Stimulated activated CD8-positive, alpha-beta memory T cell treated with anti-CD3 and anti-CD28 coated beads, Interleukin-7, amount 100 ng/mL, for 48 hours (primary cell): ENCODE measurements at places on chromosomes 1 and 21.

GRCh38 chr21:41874611-41875010, 4.5 kb downstream of the PRDM15 start:
- DNase-seq = no peak

GRCh38 chr1:61138921-61139774, 56.8 kb downstream of the NFIA start:
- no peak for DNase-seq

GRCh38 chr1:228377664-228378089, 29.0 kb downstream of the TRIM11 start:
- no peak for DNase-seq

- DNase-seq = no peak
Measured at GRCh38 chr1:10475510-10475909, 760 bp downstream of the PEX14 start.

GRCh38 chr1:110343249-110343648, 4.1 kb downstream of the RBM15 start:
- DNase-seq = no peak

GRCh38 chr1:7641587-7642417, 129.3 kb upstream of the VAMP3 start:
- DNase-seq = no peak

GRCh38 chr1:195071461-195071860, 1536.8 kb downstream of the KCNT2 start:
- DNase-seq = no peak

GRCh38 chr1:202965422-202965821, 1.6 kb downstream of the CYB5R1 start:
- no peak for DNase-seq

DNA sequence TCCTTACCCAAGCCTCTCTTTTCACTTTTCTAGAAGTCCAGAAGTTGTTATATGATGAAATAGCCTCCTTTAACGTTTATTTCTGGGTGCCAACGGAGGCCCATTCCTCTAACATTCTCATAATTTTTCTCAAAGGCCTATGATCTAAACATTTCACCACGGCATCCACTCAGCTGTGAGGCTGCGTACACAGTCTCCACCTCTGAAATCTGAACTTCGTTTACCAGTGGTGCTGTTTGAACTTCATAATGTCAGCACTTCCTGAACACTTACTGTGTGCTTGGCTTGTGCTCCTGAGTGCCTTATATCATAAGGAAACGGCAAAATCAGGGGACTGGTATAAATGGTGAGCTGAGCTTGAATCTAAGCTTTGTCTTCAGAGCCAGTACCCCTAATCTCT, 12.0 kb upstream of the RBP7 start:
- no peak for DNase-seq

DNA sequence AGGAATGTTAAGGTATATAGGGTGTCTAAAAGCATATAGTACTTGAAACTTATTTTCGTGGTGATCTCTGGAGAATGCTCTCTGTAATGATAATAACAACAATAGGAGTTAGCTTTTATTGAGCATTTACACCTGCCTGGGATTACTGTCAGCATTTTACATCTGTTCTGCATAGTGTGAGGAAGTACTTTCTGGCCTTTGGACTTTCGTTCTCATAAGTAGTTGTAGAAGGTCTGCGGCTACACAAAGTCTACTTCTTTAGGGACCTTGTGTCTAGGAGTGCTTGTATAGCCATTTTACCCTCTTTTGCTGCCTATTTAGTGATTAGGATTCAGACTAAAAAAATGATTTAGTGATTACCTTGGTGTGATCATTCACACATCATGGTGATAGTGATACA, 103.6 kb upstream of the GPR52 start:
- no peak for DNase-seq

DNA sequence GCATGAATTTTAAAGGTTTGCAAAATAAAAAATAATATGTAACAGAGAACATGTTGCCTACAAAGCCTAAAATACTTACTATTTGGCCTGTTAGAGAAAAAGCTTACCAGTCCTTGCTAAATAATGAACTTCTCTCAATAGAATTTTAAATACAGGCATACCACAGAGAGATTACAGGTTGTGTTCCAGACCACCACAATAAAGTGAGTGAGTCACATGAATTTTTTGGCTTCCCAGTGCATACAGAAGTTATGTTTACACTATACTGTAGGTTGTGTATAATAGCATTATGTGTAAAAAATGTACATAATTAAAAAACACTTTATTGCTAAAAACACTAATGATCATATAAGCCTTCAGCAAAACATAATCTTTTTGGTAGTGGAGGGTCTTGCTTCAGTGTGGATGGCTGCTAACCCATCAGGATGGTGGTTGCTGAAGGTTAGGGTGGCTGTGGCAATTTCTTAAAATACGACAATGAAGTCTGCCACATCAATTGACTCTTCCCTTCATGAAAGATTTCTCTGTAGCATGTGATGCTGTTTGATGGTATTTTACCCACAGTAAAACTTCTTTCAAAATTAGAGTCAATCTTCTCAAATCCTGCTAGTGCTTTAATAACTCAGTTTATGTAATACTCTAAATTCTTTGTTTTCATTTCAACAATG, 48.6 kb downstream of the SCYL3 start:
- DNase-seq = no peak

DNA sequence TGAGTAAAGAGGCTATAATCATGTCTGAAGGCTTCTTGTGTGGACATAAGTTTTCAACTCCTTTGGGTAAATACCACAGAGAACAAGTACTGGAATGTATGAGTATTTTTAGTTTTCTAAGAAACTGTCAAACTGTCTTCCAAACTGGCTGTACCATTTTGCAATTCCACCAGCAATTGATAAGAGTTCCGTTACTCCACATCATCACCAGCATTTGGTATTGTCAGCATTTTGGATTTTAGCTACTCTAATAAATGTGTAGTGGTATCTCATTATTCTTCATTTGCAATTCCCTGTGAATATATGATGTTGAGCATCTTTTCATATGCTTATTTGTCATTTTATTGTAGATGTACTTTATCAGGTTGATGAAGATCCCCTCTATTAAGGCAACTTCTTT, 9.4 kb upstream of the MNDA start:
- DNase-seq = no peak

- DNase-seq = no peak
Measured at GRCh38 chr1:19337289-19337688, 25.2 kb downstream of the SLC66A1 start.

DNA sequence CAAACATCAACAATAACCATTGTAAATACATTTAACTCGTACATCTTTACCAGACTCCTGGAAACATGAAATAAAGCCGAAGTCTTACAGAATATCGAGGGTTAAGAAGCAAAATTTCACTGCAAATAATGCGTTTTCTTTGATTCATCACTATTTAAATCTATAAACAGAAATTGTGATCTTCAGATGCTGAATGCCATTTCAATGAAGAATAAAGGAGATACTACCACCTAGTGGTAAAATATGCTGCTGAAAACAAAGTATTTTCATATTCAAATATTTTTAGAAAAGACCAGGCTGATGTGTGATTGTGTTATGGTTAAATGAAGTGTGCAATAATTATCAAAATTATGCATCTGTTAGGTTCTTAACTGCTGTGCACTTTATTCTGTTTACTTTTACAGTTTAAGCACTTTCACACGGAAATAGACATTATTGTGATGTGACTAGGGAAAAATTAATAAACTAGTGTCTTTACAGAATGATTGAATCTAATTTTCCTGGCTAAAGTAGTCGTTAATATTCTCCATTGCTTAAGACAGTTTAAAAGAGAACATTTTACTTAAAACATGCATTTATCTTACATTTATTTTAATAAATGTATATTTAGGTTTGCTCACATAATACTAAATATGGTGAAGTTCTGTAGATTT, 1093.1 kb downstream of the MRPL39 start:
- DNase-seq = no peak

DNA sequence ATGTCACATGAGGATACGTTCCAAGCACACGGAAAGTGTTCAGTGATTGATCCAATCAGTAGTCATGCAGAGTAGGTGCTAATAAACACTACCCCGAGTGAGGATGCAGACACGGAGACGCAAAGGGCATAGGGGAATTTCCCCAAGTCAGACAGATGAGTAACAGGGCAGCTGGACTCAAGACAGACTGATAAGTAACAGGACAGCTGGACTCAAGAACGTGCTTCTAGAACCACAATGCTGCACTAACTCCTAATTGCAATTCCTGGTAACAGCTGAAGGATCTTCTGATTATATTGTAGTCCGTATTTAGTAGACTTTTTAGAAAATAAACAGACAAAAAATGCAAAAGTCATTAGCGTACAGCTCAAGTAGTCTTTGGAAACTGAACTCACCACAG, 1.9 kb upstream of the OR2T10 start:
- no peak for DNase-seq

GRCh38 chr1:227223171-227223806, 95.0 kb downstream of the CDC42BPA start:
- DNase-seq = no peak

GRCh38 chr1:53295295-53295694, 32.6 kb downstream of the LRP8 start:
- no peak for DNase-seq

GRCh38 chr1:26618561-26618960, 77.3 kb upstream of the ARID1A start:
- no peak for DNase-seq

DNA sequence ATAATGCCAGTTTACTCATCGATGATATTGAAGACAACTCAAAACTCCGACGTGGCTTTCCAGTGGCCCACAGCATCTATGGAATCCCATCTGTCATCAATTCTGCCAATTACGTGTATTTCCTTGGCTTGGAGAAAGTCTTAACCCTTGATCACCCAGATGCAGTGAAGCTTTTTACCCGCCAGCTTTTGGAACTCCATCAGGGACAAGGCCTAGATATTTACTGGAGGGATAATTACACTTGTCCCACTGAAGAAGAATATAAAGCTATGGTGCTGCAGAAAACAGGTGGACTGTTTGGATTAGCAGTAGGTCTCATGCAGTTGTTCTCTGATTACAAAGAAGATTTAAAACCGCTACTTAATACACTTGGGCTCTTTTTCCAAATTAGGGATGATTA, 13.7 kb downstream of the GGPS1 start:
- no peak for DNase-seq

DNA sequence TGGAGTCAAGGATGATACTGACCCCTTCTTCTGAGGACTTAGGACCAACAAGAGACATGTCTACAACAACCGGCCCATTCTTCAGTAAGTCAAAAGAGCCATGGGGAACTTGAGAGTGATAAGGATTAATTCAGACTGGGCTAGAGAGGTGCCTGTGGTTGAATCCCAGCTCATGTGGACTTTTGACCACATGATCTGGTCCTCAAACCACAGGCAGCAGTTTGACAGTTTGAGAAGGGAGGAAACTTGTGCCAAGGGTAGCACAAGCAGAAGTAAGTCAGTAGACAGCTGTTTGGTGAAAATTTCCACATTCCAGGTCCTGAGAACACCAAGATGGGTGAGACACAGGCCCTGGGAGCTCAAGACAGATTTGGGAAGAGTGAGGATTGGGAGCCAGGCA, 19.8 kb downstream of the SH3BP5L start:
- DNase-seq = no peak

DNA sequence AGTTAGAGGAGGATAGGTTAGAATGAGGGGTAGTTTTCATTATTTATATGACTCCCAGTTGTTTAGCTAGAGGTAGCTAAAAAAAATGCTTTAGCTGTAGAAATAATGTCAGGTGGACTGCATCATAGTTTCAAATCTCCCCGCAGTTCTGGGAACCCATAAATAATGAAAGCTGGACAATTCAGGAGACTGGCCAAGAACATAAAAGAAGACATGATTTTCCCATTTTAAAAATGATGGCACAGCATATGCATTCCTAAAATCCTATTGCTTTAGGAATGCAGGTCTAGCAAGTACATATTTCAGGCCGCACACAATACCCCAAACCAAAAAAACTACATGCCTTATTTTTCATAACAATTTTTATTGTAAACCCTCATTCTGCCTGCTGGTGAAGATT, 143.3 kb downstream of the CTH start:
- no peak for DNase-seq

DNA sequence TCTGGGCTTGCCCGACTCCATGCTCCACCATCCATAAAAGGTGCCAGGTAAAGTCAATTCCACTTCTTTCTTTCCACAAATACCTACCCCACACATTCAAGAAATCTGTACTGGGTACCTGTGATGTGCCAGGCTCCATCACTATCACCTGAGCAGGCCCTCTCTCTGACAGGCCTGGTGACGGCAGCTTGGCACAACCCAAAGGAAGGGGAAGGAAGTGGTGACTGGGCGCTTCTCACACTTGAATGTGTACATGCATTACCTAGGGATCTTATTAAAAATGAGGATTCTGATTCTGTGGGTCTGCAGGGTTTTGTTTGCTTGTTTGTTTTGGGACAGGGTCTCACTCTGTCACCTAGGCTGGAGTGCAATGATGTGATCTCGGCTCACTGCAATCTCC, 7.5 kb downstream of the HTR1D start:
- no peak for DNase-seq

- no peak for DNase-seq
Measured at GRCh38 chr1:76942549-76942948, 75.3 kb downstream of the ST6GALNAC5 start.

DNA sequence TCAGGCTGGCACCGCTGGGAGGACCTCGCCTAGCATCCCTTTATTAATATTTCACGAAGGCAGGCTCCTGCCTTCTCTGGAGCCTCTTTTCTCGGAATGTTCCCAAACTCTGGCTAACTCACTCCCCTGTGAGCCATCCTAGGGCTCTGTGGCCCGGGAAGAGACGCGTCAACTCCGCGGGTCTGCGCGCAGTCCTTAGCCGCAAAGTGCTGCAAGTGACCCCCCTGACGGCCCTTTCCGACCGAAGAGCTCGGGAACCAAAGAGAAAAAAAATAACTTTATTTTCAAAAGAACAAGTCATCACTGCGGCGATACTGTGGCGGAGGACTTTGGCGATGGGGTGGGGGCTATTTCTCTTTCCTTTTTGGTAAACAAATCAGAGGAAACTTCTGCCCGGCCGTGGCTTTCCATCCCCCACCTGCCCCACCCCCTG, 14.6 kb downstream of the NR5A2 start:
- DNase-seq = no peak

GRCh38 chr1:3431266-3431665, 23.2 kb upstream of the ARHGEF16 start:
- no peak for DNase-seq

DNA sequence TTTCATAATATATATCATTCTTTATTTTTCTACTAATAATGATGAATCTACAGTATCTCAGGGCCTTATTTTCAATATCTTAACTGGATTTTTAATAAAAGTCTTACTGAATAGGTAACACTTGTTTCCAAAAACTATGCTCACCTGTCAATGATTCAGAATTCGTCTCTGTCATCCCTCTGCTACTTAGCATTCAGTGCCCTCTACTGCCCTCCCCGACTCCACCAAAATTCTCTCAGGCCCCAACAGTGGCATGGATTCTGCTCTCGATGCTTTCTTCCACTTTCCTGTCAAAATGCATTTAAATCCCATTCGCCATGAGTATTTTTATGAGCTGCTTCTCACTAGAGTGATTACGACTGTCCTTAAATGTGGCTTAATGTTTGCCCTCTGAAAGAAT, 10.5 kb upstream of the BACH1 start:
- DNase-seq = no peak

DNA sequence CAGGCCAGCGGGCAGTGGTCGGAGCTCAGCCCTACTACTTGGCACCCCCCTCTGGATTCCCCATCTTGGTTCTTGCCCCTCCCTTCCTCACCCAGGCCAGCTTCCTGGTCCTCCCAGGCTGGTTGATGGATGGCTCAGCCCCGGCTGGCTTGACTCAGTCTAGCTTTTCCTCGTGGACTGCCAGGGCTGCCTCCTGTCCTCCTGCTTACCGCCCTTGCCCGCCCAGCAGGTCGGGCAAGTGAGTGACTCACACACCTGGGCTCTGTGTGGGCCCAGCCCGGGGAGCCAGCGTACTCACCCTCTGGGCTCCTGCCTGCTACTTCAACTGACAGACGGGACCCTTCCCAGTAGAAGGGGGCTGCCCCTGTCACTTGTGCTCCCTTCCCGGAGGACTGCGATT, 19.5 kb upstream of the ARHGEF10L start:
- DNase-seq = no peak
